Stimulated activated CD4-positive, alpha-beta T cell treated with anti-CD3 and anti-CD28 coated beads, Interleukin-4, amount 100 ng/mL, for 24 hours (primary cell): ENCODE measurements at places on chromosomes 2 and 18.

GRCh38 chr2:231621051-231621879 is 28.6 kb downstream of the TEX44 start:
- DNase-seq: no peak

DNA sequence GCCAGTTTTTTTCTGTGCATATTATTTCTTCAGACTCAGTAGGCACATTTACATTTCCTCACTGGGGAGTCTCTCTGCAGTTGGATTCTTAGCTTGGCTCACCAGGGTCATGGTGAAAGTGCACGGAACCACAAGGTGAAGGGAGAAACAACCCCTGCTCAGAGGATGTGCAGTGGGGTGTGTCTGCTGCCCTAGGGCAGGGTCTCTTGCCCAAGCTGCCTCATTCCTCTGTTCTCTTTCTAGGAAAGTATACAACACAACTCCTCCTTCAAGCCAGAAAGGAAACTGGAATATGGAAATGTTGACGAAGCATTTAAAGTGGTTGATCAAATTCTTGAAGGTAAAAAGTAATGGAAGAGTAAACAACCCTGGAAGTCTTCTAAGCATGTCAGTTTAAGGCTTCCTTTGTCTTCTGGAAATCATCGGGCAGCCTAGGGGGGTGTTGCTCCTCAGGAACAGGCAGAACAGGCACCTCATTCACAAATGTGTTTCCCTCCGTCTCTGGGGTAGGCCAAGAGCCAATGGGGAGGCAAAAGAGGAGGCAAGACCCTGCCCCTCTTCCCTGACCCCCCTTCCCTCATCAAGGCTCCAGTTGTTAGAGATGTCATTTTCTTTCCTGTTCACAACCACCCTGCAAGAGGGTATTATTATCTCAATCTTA is 41.4 kb downstream of the AOX1 start:
- no peak for DNase-seq

- no peak for DNase-seq
Measured at GRCh38 chr2:217365656-217366055, 505.8 kb upstream of the TNP1 start.

- DNase-seq: no peak
Measured at GRCh38 chr18:11494107-11494506, 115.3 kb upstream of the SLC35G4 start.

GRCh38 chr2:120974950-120975349 is 239.3 kb downstream of the GLI2 start:
- DNase-seq: no peak

GRCh38 chr2:45072064-45072861 is 63.0 kb upstream of the SIX2 start:
- DNase-seq: no peak

DNA sequence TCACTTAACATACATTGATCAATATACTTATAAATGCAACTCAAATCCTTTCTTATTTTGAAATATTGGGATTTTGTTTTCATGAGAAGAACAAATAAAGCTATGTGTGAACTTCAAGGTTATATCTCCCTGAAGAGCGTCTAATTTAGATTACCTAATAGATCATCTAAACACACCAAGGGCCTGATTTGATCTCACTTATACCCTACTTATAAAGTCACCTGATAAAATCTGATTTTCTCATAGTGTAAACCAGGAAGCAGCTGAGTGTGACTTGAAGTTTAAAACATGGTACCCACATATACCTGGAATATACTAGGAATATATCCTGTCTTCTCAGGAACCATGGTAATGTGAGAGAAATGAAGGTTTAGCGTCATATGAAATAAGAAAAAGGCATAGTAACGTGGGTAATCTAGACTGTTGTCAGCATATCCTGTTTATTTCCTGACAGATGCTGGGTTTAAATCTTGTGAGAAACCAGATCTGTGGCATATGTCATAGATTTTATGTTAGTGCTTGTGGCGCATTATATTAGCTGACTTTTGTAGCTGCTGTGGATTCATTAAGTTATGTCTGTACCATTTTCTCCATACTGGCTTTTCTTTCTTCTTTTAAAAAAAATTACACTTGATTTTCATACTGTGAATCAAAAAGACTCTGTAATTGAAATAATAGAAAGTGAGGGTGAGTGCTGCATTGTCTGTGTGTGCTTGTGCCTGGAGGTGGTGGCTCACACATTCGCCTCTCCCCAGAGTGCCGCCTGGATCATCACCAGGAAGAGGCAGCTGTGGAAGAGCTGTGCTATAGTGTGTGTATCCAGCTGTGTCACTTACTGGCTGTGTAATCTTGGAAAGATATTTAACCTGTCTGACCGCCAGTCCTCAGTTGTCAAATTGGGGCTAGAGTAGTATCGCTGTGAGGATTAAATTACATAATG is 164.0 kb downstream of the MYO3B start:
- DNase-seq: no peak
